Astrocyte of the cerebellum (primary cell): ENCODE measurements at places on chromosomes 12 and 14.

GRCh38 chr14:48857366-48857765 is 728.8 kb downstream of the RPS29 start:
- DNase-seq: no peak

DNA sequence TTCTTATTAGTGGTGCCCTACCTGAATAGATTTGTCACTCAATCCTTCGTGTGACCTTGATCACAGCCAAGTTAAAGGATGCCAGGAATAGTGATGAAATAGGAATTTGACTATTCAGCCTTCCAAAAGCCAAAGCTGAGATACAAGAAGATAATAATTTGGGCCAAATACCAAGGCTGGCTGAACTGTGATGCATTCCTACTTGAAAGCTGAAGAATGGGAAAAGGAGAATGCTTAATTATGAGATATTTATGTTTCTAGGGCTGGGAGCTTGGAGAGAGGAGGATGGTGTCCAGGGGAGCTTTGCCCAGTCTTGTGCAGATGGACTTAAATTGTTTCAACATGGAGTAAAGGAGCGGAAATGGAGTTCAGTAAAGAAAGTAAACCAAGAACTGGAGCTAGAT is 5.2 kb downstream of the RNASE7 start:
- no peak for DNase-seq

GRCh38 chr14:105389976-105390848 is 8.1 kb upstream of the TEX22 start:
- DNase-seq: no peak

- no peak for DNase-seq
Observed at GRCh38 chr12:88628856-88629509, 48.7 kb upstream of the KITLG start.

GRCh38 chr12:46534327-46534840 is 161.8 kb upstream of the SLC38A2 start:
- DNase-seq: no peak

DNA sequence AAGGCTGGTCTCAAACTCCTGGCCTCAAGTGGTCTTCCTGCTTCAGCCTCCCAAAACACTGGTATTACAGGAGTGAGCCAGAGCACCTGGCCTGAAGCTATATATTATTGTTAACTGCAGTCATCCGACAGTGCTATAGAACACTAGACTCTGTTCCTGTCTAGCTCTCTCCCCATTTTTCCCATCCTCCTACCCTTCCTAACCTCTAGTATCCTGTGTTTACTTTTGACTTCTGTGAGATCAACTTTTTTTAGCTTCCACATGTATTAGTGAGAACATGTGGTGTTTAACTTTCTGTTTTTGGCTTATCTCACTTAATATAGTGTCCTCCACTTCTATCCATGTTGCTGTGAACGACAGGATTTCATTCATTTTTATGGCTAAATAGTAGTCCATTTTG is 34.7 kb downstream of the TRAF3 start:
- no peak for DNase-seq

- no peak for DNase-seq
Observed at GRCh38 chr12:123427036-123427769, 9.3 kb downstream of the RILPL2 start.

GRCh38 chr12:62732861-62733427 is 202.0 kb downstream of the PPM1H start:
- DNase-seq: no peak

- DNase-seq: no peak
Observed at GRCh38 chr14:47332106-47332505, 343.3 kb downstream of the MDGA2 start.
